ENCODE measurements at places on chromosomes 5 and 9.

DNA sequence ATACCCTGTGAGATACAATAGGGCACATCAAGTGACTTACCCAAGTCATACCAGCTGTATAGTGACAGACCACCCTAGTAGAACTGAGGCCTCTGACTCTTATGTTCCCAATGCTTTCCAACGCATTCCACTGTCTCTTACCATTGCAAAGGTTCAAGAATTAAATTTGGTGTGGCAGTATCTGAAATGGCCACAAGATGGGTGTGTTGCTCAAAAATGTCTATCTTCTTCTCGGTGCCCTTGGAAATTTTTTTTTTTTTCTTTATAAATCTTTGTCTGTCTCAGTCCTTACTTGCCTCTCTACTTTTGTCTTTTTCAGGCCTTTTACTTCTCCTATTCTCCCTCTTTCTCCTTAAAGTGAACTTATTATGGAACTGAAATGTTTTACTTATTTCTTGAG, 48.4 kb downstream of the GPR21 start:
- DNase-seq, result peak; percentile 54

DNA sequence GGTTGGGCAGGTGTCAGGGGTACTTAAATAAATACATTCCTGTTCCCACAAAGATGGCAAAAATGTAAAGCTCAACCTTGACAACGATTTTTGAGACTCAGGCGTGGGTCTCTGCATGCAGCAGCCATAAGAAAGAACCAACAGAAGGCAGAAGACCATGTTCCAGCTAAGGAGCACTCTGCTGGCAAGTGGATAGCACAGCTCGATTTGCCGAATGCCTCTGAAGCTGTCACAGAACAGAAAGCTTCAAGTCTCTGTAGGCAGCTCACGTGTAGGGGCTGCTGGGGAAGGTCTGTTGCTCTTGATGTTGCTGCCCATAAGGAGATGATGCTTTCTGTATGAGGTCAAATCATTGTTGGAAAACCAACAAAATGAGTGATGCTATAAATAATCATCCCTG, 119.6 kb upstream of the GRIN3A start:
- no peak for DNase-seq

DNA sequence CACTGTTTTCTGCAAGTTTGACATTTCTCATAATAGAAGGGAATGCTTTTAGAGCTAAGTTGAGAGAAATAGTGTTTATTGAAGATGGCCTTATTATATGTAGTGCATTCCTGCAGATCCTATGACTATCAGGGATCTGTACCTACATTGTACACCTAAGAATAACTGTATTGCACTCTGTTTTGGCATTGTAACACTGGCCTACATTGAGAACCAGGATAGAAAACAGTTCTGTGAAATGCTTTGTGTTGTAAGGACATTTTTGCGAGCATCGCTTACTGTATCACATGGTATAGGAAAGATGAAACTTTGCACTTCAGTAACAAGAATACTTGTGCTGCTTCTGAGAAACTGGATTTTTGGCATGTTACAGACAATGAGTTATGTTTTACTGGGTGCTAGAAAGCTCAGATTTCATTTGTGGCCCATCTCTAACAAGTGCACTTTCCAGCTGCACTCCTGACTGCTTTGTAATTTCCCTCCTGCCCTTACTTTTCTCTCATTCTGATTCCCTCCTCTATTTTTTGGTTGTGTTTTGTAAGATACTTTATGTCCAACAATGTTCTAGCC, 30.6 kb downstream of the C9orf85 start:
- no peak for DNase-seq

DNA sequence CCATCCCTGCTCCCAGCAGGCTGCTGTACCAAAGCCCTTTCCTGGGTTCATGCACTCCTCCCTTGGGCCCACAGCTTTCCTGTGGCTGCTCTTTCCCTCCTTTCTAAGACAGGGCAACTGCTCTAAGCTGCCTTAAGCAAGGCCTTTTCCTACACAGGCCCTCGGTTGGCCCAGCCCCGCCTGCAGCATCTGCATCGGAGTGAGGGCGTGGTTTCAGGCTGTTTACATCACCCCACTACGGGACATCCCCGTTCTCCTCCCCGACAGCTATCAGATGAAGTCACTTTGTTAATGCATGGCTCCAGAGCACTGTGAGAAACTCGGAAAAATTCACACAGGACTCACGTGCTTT, 3.4 kb downstream of the DPH7 start:
- DNase-seq, result no peak

- no peak for DNase-seq
Measured at GRCh38 chr9:109888695-109889094, 108.7 kb downstream of the PALM2AKAP2 start.

DNA sequence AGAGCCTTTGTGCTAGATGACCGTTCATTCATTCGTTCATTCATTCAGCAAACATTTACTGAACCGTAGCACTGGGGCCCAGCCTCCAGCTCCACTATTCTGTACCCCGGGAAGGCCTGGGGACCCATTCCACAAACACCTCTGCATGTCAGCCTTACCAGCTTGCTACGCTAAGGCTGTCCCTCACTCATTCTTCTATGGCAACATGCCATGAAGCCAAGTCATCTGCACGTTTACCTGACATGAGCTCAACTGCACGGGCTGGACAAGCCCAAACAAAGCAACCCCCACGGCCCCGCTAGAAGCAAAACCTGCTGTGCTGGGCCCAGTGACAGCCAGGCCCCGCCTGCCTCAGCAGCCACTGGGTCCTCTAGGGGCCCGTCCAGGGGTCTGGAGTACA, 6.0 kb downstream of the CEL start:
- no peak for DNase-seq

- DNase-seq, result no peak
Measured at GRCh38 chr5:133243196-133243595, 191.4 kb downstream of the HSPA4 start.

Data from HCEC 1CT (cell line).